Hematopoietic multipotent progenitor cell treated with erythropoietin and hydrocortisone succinate and interleukin-3 and kit ligand, for 6 days (in vitro differentiated cells): ENCODE measurements at places on chromosomes 7 and 10.

DNA sequence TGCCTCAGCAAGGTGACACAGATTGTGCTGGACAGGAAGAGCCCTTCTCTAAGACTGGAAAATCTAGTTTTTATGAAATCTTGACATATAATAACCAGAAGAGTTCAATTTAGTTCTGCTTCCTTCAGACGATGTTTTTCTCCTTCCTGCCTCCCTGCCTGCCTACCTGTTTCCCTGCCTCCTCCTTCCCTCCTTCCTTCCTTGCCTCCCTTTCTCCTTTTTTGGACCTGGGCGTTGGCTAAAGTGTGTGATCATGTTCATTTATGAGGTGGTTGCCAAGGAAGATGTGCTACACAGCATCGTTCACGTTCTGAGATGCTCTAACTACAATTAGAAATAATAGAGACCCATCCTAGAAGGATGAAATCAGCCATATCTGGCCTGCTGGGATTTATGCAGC is 224.6 kb downstream of the PHTF2 start:
- DNase-seq, result no peak

- DNase-seq, result no peak
Measured at GRCh38 chr7:121985476-121986030, 112.6 kb downstream of the PTPRZ1 start.

DNA sequence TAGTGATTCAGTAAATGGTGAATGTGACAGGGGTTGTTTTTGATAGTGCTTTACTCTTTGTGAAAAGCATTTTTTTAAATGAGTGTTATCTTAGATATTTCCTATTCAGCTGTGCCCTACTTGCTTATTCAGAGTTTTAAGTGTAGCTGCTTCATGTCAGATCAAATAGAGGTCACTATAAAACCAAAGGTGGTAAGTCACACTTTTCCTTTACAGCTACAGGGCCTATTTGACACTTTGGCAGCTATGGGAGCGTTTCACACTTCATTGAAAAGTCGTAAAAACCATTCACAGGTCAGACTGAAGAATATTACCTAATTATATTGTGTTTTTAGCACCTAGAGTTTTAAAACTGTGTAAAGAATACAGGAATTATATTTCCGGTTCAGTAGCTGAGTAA is 67.3 kb downstream of the ANKIB1 start:
- no peak for DNase-seq

DNA sequence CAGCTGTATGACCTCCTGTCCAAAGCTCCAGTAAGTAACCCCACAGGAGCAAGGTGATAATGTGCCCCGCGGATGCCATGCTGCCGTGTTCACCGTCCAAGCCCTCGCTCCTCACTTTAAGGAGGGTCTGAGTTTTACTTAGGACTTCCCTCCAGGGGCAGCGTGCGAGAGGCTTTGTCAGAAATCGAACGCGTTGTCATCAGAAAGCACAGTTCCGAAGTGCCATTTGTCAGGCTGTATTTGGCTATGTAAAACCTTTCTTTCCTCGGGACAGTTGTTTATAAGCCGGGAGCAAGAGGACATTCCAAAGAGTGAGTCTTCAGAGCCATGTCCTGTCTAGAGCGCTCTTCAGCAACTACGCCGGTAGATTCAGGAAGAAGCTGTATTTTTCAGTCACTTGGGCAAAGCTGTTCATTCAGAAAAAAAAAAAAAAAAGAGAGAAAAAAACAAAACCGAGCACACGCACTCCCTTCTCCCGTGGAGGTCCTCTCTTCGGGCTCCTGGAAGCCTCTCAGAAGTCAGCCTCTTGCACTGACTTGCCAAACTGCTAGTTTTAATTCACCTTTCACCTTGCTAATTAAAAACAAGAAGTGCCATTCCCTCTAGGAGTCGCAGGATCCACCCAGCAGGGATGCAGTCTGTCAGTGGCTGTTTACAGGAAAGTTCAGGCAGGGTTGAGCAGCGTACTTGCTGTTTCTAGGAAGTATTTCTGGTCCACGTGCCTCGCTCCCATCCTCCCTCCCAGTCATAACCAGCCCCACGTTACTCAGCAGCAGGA is at the start of gene SEMA3E:
Gene SEMA3E (minus strand): TSS at position 676 of the 778 bp plus-strand sequence.
- no peak for DNase-seq

GRCh38 chr7:21986096-21986495 is 40.4 kb upstream of the CDCA7L start:
- no peak for DNase-seq

DNA sequence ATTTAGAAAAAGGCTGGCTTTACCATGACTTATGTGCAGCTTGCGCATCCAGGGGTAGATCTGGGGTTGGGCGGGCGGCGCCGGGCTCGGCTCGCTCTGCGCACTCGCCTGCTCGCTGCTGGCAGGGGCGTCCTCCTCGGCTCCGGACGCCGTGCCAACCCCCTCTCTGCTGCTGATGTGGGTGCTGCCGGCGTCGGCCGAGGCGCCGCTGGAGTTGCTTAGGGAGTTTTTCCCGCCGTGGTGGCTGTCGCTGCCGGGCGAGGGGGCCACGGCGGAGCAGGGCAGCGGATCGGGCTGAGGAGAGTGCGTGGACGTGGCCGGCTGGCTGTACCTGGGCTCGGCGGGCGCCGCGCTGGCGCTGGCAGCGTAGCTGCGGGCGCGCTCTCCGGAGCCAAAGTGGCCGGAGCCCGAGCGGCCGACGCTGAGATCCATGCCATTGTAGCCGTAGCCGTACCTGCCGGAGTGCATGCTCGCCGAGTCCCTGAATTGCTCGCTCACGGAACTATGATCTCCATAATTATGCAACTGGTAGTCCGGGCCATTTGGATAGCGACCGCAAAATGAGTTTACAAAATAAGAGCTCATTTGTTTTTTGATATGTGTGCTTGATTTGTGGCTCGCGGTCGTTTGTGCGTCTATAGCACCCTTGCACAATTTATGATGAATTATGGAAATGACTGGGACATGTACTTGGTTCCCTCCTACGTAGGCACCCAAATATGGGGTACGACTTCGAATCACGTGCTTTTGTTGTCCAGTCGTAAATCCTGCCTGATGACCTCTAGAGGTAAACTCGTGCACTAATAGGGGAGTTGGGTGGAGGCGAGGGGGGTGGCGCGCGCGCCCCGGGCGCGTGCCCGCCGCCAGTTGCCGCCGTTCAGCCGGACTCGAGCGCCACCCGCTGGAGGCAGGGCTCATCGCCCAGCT is at the start of gene HOXA5:
Gene HOXA5 (minus strand): TSS at position 659 of the 927 bp plus-strand sequence. CDS start 74 bp downstream, at position 585.
- peak; percentile 73 for DNase-seq

DNA sequence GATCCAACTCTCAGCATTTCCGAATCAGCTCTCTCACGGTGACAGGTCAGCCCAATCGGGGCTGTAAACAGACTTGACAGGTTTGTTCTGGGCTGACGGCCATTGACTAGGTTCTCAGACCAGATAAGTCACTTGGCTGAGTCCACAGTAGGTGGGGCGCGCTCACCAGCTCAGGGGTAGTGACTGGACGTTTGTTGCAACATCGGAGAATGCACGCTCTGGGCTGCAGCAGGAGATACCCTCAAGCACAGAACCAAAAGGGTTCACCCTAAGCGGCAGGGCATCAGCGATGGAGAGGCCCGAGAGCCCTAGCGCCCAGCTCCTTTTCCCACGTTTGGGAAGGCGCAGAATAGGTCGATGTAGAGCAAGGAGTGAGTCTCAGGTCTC is 1.8 kb downstream of the KLLN start:
- peak; percentile 82 for DNase-seq

DNA sequence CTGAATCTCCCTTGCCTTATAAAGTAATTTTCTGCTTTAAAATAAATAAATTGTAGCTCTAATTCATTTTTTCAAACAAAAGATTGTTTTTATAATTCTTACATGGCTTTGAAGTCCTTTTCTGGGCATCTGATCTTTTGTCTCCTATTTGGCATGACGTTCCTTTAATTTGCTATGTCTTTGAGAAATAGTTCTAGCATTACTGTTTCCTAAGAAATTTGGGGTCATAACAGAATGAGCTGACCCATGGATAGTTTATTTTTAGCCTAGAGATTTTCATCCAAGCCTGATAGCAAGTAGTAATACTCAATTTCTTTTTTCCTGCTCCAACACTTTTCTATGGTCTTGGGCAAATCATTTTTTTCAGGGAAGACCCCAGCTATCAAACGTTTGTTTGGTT is 31.4 kb downstream of the CCDC71L start:
- no peak for DNase-seq
